ENCODE measurements at places on chromosomes 16 and 17.
A peak's percentile ranks its signal among the peaks of the same experiment; 100 is the strongest.

DNA sequence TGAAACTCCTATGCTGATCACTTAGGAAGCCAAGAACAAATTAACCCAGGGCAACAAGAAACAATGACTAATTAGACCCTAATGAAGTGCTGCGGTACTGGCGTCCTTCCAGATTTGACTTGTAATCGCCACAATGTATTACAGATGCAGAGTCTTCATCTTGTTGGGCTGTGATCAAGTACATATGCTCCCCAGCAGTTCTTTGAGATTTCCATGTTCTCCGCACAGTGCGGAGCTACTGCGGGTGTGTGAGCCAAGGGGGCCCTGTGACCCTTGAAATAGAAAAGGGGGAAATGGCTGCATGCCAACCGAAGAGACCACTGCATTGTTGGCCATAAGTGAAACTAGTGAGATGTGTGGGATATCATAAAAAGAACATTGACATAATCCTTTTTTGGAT is 469.9 kb downstream of the MAF start:
- DNase-seq = no peak

GRCh38 chr17:21368545-21369246 is 7.5 kb upstream of the KCNJ12 start:
- no peak for DNase-seq

DNA sequence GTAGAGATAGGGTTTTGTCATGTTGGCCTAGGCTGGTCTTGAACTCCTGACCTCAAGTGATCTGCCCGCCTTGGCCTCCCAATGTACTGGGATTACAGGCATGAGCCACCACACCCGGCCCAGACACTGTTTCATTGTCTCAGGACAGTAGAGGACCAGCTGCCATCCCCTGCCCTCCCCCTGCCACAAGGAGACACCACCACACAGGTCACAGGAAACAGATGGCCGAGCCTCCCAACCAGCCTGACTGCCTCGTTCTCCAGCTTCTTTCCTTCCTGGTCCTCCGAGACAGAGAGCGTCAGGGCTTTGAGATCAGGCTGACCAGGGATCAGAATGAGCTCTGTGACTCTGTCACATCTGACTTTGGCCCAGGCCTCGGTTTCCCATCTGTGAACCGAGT is 20.8 kb upstream of the RNPS1 start:
- no peak for DNase-seq

GRCh38 chr17:67625971-67626370 is 91.8 kb upstream of the NOL11 start:
- no peak for DNase-seq

DNA sequence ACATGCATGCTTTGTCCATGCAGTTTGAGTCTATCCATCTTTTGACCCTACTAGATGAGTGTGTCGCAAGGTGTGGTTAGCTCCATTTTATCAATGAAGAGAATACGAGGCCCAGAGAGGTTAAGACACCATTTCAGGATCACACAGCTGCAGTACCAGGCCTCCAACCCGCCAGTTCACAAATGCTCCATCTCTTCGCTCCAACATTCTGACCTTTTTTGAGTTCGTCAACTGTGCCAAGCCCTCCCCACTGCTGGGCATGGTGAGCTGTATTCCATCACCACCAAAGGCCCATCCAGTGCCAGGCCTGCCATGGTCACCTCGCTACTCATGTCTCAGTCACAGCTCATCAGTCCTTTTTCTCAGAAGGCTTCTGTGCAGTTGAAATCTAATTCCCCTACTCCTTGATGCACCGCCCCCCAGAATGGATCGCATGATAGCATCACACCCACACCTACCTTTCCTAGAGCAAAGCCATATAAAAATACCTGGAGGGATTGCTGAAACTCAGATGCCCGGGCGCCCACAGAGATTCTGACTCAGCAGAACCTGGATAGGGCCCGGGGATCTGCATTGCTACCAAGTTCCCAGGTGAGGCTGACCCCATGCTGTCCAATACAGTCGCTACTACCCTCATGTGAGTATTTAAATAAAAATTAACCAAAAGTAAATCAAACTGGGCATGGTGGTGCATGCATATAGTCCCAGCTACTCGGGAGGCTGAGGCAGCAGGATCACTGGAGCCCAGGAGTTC is 38.0 kb downstream of the ZNF423 start:
- DNase-seq = no peak

- DNase-seq = no peak
Observed at GRCh38 chr17:54172096-54172984, 349.6 kb downstream of the KIF2B start.

DNA sequence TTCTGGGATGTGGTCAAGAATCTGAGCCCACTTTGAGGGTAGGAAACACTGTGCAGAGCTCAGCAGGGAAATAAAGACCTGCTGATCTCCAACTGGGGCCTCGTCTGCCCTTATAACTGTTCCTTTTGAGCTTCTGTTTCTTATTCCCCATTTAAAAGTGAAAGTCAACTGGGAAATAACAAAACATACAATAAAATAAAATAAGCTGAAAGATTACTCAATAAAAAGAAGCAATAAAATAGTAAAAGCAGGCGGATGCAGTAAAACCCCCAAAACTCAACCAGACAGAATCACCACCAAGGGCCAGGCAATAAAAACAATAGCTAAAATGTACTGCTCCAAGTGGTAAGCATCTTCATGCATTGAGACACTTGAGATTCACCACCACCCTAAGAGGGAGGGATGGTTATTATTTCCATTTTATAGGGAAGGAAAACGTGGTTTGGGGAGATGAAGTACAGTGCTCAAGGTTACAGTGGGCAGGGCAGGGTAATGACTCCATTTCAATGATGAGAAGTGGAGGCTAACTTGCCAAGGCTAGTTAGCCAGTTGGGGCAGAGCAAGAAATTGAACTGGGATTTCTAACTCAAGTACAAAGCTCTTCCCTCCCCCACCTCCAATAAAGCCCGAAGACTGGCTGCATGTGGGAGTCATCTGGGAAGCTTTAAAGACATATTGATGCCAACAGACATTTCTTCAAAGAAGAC is 6.4 kb upstream of the SPACA3 start:
- DNase-seq = no peak

GRCh38 chr17:34254651-34255380 is at the start of gene CCL2:
TSS of gene CCL2 (plus strand) at chr17:34255285. CDS start at chr17:34255350, 65 bp downstream.
- peak; percentile 67 for DNase-seq

DNA sequence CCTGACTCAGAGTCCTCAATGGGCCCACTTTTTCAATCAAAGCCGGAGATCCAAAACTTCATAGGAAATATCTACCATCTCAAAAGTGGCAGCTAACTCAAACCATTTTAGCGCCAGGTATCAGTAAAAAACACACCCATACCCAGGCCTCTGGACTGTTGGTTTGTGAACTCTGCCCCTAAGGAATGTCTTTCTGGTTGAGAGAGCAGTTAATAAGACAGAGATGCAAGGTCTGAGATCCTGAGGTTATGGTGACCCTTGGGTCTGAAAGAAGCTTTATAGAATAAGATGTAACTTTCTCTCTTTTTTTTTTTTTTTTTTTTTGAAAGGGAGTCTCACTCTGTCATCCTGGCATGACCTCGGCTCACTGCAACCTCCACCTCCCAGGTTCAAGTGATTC is 350.5 kb downstream of the SOX9 start:
- DNase-seq = no peak

DNA sequence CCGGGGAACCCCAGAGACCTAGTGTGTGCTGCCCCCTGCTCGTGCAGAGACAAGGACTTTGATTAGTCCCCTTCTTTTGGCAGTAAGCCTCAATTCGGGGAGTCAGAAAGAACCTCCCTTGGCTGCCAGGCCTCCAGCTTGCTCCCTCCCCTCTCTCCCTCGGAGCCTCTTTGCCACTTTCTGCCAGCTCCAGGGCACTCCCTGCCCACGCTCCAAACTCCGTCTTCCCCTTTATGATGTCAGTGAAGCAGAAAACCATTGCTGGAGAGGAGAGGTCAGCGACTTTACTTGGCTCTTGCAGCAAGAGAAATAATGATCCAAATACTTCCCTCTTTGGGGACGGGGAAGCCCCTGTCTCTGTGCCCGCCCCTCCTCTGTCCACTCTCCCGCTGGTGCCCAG is 28.1 kb downstream of the TTYH2 start:
- DNase-seq = no peak

- DNase-seq = peak; percentile 83
Observed at GRCh38 chr16:19179546-19180490, 11.8 kb downstream of the SYT17 start.

DNA sequence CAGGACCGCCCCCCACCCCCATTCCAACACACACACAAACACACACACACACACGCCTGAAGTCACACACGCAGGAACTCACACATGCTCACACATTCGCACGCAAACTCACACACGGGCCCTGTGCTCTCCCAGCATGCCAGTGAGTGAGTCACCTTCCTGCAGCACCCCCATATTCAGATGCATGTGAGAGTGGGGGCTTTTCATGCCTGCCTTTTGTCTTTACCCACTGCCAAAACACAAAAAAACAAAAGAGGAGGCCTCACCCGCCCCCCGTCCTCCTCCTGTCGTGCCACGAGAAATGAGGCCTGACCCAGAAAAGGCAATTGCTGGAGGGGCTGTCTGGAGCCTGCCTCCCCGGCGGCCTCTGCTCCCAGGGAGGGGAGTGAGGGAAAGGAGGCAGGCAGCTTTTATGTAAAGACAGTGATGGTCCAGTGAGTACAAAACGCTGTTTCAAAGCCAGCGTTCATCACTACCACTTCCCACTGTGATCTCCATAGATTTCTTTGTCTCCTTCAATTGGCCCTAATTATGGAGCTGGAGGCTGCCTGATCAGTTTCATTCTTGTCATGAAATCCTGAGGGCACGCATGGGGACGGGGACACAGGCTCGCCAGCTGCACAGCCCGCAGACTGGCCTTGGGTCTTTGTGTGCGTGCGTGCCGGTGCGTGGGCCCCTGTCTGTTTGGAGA is 29.5 kb upstream of the GSE1 start:
- no peak for DNase-seq

DNA sequence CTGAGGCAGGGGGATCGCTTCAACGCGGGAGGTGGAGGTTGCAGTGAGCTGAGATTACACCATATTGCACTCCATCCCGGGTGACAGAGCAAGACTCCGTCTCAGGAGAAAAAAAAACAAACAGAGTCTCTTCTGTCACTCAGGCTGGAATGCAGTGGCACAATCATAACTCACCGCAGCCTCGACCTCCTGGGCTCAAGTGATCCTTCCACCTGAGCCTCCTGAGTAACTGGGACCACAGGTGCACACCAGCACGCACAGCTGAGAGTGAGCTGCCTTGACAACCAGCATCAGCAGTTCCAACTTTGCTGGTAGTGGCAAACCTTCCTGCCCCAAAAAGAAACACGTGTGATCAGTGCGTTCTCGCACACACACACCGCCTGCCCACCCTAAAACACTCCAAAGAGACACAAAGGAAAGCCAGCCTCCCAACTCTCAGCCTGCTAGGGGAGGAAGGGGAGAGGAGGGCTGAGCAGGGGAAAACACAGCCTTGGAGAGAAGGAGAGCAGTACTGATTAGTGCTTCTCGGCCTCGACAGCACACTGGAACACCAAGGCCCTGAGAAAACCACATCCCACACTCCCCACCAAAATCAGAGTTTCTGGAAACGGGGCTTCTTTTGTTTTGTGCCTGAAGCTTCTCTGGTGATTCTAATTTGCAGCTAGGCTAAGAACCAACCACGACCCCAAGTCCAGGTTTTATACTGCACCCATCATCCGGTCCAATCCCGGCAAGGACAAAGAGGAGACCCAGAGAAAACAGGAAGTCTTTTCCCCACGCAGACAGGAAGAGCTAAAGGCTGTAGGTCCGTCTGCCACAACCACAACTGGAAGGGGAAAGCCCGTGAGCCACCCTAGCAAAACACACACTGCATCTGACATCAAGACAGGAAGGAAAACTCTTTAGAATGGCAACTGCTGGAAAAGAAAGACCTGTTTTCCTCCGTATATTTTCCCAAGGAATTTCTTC is 28.8 kb downstream of the ZCCHC14 start:
- no peak for DNase-seq

DNA sequence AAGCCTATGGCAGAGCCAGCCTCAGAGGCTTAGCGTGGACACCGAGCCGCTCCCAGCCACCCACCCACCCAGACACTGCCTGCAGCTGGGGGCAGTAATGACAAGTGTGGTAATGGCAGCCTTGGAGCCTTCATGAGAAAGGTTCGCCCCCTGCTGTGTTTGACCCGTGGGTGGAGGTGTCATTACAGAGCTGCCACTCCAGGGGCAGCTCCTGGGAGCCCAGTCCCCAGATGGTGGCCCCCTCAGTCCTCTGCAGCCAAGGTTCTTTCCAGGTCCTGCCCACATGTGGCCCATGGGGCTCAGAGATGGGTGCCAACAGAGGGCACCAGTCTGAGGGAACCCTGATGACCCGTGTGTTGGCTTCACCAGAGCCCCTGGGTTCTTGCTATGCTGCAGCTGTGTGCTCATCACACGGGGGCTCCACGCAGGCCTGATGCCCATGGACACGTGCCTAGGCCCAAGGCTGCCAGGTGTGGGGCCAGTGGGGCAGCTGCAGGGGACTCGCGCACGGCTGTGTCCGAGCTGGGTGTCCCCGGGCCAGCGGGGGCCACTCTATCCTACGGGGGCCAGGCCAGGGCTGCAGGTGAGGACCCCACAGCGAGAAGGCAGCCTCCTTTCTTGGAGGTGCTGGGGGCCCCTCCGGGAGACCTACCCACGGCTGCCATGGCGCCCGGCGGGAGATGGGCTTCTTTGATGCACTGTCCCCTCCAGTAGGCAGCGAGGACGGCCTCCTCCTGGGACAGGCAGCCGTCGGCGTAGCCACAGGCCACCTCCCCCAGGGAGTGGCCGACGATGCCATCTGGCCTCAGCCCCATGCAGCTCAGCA is 8.1 kb downstream of the FASN start:
- DNase-seq = no peak

- no peak for DNase-seq
Observed at GRCh38 chr16:85564277-85565051, 48.7 kb upstream of the GSE1 start.

GRCh38 chr16:70687102-70687511 is 1.3 kb upstream of the MTSS2 start:
- DNase-seq = no peak

- peak; percentile 93 for DNase-seq
Observed at GRCh38 chr17:17681744-17682292, 560 bp downstream of the RAI1 start.

DNA sequence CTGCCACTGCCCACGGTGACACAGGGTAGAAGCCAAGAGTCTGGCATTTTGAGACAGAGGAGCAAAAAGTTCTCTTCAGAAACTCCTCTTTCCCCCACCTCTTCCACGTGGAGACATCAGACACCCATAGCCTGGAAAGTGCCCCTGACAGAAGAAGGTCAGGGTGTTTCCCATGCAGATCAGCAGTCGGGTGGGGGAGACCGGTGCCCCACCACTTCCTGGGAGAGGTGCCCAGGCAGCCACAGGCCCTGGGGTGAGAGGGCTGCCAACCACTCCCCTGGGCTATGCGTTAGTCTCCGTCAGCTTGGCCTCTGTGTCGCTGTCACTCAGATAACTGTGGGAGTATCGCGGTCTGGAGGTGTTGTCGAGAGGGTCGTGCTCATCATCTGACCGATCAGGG is 31.5 kb downstream of the PIPOX start:
- no peak for DNase-seq

Measured in upper lobe of left lung (tissue), 6 donors.